ENCODE measurements at places on chromosomes 6 and 20.

DNA sequence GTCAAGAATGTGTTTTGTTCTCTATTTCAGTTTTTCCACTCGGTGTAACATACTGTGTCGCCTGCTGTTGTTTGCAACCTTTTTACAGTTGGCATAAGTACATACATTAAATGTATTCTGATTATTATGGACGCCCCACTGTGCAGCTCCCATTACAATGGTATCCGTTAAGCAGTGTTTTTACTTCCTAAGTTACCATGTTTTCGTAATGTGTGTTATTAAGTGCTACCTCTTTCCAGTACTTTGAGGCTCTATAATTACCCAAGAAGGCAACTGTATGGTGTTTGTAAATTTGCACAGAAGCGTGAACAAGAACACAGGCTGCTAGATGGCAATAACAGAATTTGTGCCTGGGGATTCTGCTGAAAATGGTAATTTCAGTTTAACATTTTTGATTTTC lies 568.0 kb upstream of the MARCKS start:
- no peak for DNase-seq

- no peak for DNase-seq
These were observed 85.8 kb downstream of the GMPR start for GRCh38 chr6:16324184-16324583.

DNA sequence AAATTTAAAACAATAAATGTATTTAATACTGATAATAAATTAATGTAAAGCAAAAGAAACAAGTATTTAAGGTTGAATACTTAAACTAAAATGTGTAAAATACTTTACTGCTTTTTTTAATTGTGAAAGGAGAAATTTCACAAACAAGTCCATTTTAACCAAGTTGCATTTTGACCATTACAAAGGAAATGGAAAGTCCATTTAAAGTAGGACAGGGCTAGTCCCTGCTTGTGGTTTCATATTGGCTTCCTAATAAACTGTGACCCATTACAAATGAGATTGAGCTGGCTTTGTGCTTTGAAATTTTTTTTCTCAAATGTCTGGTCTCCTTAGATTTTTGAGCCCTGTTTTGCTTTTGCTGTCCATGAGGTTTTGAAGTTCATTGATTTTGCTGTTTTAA lies 527.6 kb downstream of the MAFB start:
- no peak for DNase-seq

DNA sequence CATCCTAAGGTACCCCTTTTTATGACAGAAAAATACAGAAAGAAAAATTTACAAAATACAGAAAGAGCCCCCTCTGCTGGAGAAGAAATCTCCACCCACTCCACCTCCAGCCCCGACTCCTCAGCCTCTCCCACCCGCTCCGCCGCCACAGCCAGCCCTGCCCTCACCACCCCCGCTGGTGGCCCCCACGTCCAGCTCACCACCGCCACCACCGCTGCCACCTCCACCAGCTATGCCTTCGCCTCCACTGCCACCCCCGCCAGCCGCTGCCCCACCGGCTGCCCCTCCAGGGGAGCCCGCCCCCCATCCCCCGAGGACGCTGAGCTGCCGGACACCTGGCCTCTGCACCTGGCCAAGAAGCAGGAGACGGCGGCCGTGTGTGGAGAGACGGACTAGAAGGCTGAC lies 17.7 kb downstream of the WFDC2 start:
- DNase-seq: no peak

- no peak for DNase-seq
These were observed 4.8 kb upstream of the TUBB2B start for GRCh38 chr6:3232017-3232945.

GRCh38 chr6:111724039-111724438 lies 118.4 kb upstream of the TRAF3IP2 start:
- no peak for DNase-seq

GRCh38 chr6:4010689-4011090 lies 68.2 kb downstream of the FAM217A start:
- DNase-seq: no peak

- DNase-seq: no peak
These were observed 291.1 kb upstream of the EXOC2 start for GRCh38 chr6:984031-984430.

- DNase-seq: peak; percentile 96
These were observed 432 bp downstream of the HSPA1L start for GRCh38 chr6:31814677-31815024.

GRCh38 chr6:140043762-140044378 lies 669.4 kb upstream of the CITED2 start:
- no peak for DNase-seq

- DNase-seq: no peak
These were observed 350.7 kb upstream of the RNF24 start for GRCh38 chr20:4366076-4366475.

- DNase-seq: no peak
These were observed 56.5 kb upstream of the CST7 start for GRCh38 chr20:24892522-24892921.

GRCh38 chr20:31474097-31474436 lies 860 bp downstream of the DEFB124 start:
- no peak for DNase-seq

DNA sequence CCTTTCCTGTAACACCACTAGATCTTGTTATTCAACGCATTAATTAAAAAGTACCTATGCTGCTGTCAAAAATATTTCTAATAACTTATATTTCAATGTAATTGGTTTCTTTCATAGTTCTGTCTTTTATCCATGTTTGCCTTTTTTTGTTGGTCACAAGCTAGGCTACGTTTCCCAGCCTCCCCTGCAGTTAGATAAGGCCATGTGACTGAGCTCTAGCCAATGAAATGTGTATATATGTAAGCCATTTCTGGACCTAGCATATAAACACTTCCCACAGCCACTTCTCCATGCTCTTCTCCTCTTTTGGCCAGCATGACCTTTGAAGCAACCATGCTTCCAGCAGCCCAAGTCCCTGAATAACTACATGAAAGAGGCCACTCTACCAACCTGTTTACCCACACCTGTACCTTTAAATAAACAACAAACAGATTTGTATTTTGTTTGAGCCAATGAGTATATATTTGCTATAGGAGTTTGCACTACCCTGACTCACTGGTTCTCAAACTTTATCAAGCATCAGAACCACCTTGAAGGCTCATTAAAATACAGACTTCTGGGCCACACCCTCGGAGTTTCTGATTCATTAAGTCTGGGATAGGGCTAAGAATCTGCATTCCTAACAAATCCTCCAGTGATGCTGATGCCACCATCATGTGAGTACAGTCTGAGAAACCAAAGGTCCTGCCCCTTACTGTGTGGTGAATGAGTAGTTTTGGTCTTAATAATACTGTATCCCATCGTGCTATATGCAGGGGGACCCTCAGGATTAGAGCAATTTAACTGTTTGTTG lies 45.6 kb upstream of the BEND6 start:
- DNase-seq: no peak

GRCh38 chr6:108884211-108885059 lies 36.2 kb downstream of the ARMC2 start:
- no peak for DNase-seq

DNA sequence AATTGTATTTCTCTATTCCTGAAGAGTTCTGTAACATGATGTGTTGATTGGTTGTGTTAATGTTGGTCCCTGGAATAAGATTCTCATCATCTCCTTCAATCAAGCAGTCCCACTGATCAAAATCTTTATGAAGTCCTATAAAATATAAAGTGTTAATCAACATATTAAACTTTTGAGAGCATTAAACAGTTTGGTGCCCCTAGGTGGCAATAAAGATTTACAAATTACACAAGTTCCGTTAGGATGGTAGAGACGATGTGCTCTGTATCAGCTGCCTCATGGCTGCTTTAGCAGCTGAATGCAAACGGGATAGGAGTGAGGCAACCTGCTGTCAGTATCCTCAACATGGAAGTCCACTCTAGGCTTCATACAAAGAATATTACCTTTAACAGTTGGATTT lies 16.9 kb downstream of the TDRD6 start:
- DNase-seq: no peak

- DNase-seq: no peak
These were observed 76.8 kb upstream of the PIM1 start for GRCh38 chr6:37092923-37093727.

- no peak for DNase-seq
These were observed 52.5 kb upstream of the E2F3 start for GRCh38 chr6:20349225-20349624.

DNA sequence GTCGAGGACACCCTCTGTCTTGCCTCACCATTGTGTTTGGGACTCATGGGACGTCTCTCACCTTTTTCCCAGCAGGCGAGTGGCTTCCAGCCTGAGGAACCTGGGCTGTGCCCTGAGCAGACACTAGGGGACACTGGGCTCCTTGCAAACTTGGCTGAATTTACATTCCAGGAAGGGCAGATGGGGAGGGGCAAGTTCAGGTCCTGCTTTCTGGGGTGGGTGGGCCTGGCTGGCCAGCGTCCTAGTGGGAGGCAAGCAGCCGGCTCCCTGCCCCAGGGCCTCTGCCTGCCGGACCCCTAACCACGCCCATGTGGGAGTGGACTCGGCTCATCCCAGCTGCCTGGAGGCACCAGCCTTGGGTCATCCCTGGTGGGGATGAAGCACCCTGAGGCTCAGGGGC lies 48.2 kb upstream of the MLN start:
- no peak for DNase-seq

DNA sequence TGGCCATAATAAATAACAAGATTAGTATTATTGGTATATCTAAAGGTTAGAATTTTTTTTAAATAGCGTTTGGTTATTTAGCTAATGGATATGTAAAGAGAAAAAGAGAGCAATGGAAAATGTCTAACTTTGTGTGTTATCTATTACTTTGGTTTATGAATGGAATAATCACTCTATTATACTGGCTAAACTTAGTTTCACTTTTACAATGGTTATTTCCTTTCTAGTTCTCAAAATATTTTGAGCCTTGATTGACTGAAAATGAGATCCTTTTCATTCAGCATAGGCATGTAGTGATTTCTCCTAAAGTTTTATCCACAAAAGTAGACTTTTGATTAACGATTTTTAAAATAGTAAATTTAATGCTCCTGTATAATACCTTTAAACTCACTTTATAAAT lies 51.6 kb upstream of the MLIP start:
- no peak for DNase-seq

- no peak for DNase-seq
These were observed 46.9 kb downstream of the OSTM1 start for GRCh38 chr6:108027594-108027993.

DNA sequence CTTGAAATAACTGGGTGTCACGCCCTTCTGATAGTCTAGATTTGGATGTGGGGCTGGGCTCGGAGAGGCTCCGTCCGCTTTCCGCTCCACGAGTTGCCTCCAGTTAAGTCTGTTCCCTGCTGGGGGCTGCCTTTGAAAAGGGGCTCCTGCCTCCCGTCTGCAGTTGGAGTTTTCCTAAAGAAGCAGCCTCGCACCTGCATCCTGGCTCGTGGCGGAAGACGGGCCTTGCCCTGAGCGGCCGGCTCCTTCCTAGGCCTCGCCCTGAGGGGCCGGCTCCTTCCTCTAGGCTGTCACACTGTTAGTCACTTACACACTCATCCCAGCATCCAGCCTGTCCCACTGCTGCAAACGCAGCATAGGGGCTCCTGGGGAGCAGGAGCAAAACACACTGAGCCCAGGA lies 74.4 kb downstream of the SMOC2 start:
- DNase-seq: no peak

- DNase-seq: no peak
These were observed 22.7 kb downstream of the SLC16A10 start for GRCh38 chr6:111110036-111110435.

All from epithelial cell of proximal tubule (primary cell).